ENCODE measurements at places on chromosomes 7 and 10.

DNA sequence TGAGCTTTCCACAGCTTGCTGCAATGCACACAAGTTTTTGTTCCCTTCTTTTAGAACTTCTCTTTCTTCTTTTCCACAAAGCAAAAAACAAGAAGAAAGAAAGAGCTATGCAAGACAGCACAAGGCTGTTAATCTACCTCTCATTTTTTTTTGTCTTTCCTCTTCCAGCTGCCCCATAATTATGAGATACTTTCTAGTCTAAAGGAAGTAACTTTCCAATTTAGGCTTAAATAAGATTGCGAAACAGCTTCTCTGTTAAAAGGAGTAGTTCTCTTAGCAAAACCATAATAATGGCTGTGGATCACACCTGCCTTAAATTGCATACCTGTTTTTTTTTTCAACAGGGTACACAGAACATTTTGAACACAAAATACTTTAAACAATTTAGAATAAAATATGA is 56.0 kb downstream of the NDUFB2 start:
- no peak for DNase-seq

DNA sequence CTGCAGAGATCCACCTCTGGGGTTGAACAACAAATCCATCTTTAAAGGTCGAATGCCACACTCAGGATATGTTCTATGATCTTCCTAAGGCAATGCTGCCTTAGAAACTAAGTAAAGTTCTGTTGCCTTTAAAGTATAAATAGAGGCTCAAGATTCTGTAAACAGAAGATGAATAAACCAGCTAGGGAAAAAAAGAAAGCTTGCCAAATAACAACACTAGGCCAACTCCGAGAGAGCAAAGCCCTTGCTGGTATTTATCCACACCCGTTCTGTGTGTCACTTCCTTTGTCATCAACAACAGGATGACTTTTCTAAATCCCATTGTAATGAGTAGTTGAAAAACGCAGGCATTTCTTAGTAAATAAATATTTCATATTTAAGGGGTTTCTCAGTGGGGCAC is 330.0 kb upstream of the GLI3 start:
- DNase-seq: no peak

- no peak for DNase-seq
Observed at GRCh38 chr10:119735451-119735850, 9.6 kb downstream of the INPP5F start.

DNA sequence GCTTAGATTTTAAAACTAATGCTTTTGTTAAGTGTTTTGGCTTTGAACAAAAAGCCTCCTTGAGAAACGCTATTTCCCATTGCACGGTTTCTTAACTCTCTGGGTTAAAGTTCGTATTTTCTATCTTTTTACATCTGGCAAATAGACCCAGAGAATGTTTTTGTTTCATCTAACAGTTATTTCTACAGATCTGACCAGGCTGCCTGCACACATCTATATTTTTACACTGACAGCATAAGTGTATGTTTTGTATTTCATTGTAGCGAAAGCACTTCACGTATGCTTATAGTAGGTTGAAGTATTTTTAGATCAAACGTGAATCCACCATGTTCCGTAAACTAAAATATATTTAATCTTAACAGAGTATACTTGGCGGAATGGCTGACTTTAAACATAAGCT is 477.3 kb downstream of the SDK1 start:
- DNase-seq: no peak

GRCh38 chr10:124321433-124322089 is 97.2 kb downstream of the OAT start:
- no peak for DNase-seq

GRCh38 chr10:8035641-8036470 is 18.6 kb upstream of the GATA3 start:
- no peak for DNase-seq

- DNase-seq: no peak
Observed at GRCh38 chr10:11604865-11605650, 6.4 kb downstream of the USP6NL start.

DNA sequence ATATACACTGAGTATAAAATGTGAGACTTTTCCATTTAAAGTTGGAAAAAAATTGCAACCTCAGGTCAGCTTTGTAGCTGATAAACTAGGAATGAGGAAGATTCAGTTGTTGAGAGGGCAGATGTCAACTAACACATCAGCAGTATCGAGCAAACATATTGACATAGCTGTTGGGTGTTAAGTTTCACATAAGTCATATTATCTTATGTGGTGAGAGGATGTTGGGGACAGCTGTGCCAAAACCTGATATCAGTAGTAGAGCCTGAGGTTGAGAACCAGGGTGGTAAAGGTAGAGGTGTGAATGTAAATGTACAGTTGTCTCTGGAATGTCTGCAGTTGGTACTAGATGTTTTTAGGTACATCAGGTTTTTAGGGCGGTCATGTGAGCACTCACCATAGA is 5.0 kb downstream of the ZRANB1 start:
- no peak for DNase-seq

- peak; percentile 82 for DNase-seq
Observed at GRCh38 chr10:124744102-124745050, at the start of gene FAM53B. FAM53B (minus strand) TSS chr10:124744378; CDS start chr10:124706713, 37,665 bp downstream.

DNA sequence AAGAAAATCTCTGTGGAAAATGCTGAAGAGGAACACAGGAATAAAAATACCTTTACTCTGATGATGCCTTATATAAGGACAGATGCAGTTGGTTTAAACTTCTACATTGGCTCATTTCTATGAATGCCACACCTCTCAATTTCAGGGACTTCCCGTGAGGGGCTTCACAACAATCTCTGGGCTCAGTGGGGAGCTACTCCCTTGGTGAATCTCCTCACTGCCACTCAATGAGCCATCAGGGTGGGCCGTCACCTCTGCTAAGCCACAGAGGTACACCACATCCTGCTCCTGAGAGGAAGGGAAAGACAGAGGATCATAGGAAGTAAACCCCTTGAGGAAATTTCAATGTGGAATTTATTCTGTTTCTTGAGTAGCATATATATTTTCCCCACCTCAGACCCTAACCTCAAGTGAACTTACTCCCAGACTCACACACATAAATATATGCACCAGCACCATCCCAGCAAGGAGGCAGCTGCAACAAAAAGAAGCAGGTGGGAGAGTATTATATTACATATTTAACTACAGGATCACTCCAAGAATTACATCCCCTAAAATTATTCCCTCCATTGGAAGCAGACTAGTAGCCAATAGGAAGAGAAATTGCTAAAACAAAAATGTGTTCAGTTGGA is 63.3 kb upstream of the PRSS1 start:
- peak; percentile 15 for DNase-seq

DNA sequence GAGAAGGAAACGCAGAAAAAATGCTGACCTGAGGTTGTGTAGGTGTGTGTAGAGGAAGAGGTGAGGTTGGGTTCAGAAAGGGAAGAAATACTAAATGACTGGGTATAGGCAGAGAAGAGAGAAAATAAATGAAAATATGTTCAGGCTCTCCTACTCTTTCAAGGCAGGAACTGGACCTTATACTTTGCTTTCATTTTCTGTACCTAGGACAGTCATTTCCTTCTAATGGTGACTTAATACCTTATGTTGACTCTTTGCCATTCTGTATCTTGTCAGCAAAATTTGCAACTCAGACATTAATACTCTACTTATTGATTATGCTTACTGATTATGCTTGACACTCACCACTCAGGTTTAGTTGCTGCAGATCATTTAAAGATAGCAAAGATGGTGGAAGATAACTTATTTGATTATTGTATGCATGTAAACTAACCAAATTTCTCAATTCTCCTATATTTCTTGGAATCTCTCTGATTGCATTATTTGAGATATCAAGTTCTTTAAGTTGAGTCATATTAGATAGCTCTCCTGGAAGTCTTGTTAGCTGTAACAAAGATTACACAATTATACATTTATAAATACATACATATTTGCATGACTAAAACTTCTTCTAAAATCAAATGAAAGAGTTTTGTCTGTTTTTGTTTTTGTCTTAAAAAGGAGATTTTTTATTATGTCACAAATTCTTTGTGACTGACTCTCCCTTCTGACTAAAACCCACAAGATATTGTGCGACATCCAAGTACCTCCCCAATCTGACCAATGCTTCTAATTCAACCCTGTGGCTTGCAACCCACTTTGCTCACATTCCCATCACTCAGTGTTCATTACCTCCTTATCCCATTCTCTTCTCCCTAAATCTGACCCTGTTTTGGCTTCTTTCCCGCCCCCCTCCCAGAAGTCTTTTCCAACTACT is 20.0 kb downstream of the LRRD1 start:
- no peak for DNase-seq

DNA sequence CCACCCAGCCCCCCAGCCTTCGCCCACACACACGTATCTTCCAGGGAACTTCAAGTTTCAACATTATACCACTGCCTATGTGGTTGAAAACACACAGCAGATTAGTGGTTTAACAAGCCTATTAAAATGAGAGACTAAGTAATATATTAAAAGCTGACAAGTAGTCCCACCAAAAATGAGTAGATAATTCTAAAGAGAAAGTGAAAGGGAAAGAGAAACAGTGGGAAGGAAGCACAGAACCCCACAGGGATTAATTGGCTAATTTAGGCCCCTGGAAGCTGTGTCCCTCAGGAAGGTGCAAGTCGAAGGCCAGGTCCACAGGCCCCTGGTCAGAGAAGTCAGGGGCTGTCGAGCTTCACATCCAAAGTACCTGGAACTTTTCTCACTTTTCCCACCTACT is 210.5 kb upstream of the YAE1 start:
- no peak for DNase-seq

- DNase-seq: no peak
Observed at GRCh38 chr7:75716992-75717626, 21.6 kb downstream of the HIP1 start.

- no peak for DNase-seq
Observed at GRCh38 chr7:47583739-47584535, 2.0 kb upstream of the TNS3 start.

DNA sequence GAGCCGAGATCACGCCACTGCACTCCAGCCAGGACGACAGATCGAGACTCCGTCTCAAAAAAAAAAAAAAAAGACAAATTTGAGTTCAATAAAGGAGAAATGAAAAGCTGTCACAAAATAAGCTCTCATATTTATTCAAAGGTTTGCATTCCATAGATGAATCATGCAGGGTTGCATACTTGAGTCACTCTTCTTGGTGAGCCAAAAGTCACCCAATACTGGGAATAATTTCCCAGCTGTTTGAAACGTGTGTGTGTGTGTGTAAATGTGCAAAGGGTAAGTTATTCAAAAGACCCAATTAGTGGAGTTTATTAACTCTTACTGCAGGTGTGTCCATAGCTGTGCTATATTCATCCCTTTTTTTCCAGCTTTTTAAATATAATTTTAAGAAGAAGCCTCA is 297.7 kb downstream of the CCDC3 start:
- DNase-seq: no peak

GRCh38 chr7:126685018-126685573 is 567.6 kb downstream of the GRM8 start:
- no peak for DNase-seq

DNA sequence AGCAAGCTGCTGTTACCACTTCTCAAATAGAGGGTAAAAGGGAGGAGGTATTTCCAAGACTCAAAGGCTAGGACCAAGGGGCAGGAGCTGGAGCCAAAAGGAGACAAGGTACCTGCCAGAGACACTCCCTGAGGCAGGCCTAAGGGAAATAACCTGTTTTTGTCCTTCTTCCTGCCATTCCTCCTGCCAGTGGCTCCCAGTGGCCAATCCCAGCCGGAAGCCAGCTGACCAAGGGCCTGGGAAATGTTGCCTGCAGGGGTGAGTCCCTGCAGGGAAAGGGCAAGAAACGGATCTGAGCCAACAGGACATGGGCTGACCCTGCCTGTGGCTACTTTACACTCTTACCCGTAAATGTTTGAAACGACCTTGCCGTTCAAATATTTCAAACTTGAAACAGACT is 3.5 kb downstream of the CYTH3 start:
- no peak for DNase-seq

All from activated CD8-positive, alpha-beta memory T cell treated with anti-CD3 and anti-CD28 coated beads, Interleukin-2, amount 50 U/mL, for 4 hours (primary cell).